Daoy (cell line): ENCODE measurements at places on chromosomes 1 and 21.

DNA sequence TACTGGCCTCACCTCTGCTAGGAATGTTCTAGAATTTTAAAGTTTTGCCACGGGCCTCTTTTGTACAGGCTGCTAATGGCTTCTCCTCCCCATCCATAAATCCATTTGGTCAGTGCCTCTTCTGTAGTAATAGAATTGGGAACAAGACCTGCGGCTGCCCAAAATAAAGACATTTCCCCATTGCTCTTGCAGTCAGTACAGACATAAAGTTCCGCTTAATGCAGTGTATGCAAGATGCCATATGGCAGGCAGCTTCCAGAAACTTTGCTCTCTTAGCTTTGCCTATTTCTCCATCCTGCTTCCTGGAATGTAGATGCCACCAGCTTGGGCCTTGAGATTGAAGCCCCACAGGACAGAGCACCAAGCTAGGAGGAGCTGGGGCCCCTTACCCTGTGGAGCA, 3.7 kb upstream of the SLC2A5 start:
- DNase-seq, result no peak

GRCh38 chr1:165290148-165290547, 66.4 kb downstream of the LMX1A start:
- DNase-seq, result peak; percentile 39

DNA sequence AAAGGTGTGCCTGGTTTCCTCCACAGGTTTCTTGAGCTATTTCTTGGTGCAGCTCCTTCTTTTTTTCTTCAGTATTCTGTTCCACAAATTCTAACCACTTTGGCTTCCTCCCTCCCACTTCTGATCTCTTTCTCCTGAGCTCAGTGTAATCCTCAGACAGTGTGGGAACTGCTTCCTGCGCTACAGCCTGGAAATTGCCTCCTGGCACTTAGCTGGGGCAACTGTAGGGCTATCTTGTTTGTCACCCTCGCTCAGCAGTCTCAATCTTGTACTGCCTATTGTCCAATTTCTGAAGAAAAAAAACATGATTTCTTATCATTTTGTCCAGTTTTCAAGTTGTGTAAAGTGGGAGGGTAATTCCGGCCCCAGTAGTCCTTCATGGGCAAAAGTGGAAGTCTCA, 24.0 kb upstream of the GALNT2 start:
- no peak for DNase-seq

GRCh38 chr1:233569636-233570035, 44.3 kb upstream of the KCNK1 start:
- no peak for DNase-seq

GRCh38 chr1:55316502-55316901, 101.3 kb upstream of the USP24 start:
- DNase-seq, result no peak

DNA sequence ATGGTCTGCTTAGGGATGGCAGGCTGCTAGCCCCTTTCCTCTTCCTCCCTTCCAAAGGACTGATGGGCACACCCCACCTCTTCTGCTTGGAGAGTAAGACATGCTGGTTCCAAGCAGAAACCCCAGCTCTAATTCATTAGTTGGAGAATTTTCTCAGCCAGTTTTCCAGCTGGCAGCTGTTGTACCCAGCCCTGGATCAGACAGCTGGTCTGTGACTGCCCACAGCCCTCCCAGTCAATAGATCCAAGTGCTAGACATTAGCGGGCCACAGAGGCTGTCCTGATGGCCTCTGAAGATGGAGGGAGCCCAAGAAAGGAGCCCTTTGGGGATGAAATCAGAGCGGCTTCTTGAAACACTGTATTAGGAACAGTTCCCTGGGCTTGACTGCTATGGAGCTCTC, 35.8 kb downstream of the ACOT11 start:
- no peak for DNase-seq

DNA sequence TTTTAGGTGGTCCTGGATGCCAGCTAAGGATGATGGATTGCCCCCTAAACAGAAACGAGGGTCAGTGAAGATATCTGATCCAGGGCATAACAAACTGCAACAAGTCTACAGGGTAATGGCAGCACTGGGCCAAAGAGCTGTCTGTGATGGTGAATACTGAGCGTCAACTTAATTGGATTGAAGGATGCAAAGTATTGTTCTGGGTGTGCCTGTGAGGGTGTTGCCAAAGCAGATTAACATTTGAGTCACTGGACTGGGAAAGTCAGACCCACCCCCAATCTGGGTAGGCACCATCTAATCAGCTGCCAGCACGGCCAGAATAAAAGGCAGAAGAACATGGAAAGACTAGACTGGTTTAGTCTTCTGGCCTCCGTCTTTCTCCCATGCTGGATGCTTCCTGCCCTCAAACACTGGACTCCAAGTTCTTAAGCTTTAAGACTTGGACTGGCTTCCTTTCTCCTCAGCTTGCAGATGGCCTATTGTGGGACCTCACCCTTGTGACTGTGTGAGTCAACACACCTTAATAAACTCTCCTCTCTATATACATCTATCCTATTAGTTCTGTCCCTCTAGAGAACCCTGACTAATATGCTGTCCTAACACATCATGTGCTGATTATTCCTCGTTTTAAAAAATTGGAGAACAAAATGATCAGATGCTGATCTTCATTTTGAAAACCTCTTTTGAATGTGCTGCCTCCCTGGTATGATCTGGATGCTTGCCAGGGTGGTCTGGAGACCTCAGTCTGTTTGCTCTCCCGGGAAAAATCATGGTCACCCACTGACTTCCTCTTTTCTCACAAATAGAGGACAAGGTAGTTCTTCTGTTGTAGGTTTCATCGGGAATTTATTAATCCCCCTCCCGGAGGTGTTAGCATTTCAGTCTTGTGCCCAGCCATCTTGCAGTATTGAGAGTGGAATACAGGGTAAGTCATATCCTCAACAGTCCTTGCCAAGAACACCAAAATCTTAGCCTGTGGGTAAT, 234.7 kb downstream of the SETD4 start:
- no peak for DNase-seq

- DNase-seq, result no peak
Observed at GRCh38 chr1:94560333-94560732, 18.8 kb upstream of the F3 start.

DNA sequence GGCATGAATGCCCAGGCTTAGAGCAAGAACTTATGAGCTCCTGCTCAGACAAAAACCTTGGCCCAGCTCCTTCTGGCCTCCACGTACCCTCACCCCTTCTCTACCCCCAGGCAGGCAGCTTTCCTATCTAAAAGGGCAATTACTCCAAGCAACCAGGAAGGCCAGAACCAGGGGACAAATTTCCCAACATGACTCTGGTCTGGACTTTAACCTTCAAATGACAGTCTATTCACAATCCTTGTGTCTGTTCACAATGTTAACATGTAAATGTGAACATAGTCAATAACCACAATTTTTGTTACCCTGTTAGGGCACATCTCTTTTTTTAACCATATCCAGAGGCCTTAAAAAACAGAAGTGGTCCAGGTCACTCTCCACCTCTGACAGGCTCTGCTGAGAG, 64.4 kb upstream of the LAPTM5 start:
- DNase-seq, result no peak

GRCh38 chr1:225995919-225996864, 3.0 kb downstream of the SDE2 start:
- no peak for DNase-seq

DNA sequence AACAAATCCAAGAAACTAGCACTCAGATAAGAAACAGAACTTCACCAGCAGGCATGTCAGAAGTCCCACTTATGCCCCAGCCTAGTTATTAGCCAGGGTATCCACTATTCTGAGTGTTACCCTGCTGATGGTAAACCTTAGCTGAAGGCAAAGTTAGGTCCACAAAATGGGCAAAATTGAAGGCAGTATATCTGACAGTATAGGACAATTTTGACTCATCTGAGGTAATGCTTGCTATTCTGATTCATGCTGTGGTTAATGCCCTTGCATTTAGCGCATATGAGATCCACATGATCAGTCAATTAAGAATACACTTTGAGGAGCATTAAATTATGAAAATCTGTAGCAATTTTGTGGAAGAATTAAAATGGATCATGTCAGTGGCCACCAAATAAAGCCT, 15.1 kb downstream of the IFI44 start:
- DNase-seq, result no peak

GRCh38 chr1:71509051-71509595, 428.3 kb upstream of the ZRANB2 start:
- peak; percentile 65 for DNase-seq

DNA sequence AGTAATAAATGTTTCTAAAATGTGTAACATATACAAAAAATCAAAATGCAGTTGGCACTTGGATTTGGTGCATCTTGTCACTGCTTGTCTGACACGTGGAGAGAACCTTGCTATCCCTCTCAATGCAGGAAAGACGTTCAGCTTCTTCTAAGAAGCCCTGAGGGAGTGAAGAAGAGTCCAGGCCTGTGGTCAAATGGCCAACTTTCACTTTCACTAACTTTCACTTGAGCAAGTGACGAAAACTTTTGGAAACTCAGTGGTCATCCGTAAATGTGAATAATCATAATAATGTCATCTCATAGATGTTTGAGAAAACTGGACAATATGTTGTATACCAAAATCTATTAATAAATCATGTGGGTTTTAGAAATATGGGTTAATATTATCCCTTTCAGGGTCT, 61.9 kb downstream of the ERG start:
- no peak for DNase-seq
